ENCODE measurements at places on chromosomes 4 and X. TPM values are rescaled to one million over a fixed set of nuclear protein-coding genes. Genes with fewer than 3 reads are reported as not detected.

- DNase-seq: peak; percentile 63
These were observed at the start of gene BDH2 for GRCh38 chr4:103099691-103100392. Gene BDH2, minus strand, starts transcription at chr4:103099834. Its CDS starts 3,580 bp downstream, at chr4:103096254.

DNA sequence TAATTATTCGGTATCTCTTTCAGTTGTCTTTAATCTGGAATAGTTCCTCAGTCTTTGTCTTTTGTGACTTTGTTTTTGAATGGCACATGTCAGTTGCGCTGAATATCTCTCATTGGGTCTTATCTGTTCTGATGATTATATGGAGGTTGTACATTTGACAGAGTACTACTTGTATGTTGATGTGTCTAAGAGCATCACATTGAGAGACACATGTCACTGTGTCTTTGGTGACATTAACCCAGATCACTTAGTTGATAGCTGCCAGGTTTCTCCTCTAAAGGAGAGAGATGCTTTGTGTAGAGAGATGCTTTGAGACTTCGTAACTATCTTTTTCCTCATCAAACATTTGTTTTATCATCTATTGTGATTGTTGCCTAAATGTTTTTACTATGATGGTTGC lies 92.1 kb downstream of the USP9X start:
- DNase-seq: no peak

DNA sequence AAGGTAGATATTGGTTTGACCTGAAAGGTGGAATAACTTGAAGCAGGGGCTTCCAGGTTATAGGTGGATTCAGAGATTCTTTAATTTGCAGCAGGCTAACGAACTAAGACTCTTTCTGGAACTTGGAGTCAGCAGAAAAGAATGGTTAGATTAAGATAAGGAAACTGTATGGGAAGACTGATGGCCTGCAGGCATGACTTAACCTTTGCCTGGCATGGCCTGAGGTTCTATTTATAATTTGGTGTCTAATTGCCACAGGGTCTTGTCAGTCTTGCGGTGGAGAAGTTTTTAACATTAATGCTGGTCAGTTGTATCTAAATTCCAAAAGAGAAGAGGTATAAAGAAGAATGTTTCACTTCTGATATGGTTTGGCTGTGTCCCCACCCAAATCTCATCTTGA lies 110.3 kb upstream of the VCX3A start:
- no peak for DNase-seq

DNA sequence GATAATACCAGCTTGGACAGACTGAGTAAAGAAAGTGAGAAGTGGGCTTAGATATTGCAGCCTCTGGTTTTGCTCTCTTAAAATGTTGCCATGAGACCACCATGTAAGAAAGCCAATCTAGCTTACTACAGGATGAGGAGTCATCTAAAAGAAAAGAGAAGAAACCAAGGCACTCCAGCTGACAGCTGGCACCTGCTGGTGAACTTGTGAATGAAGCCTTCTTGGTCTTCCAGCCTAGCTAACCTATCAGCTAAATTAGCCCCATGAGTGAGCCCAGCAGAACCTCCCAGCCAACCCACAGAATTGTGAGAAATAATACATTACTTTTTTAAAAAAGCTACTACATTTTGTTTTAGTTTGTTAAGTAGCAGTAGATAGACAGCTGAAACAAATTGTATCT lies 154.5 kb upstream of the QRFPR start:
- DNase-seq: no peak

GRCh38 chr4:24598025-24598424 lies 13.7 kb upstream of the DHX15 start:
- no peak for DNase-seq

DNA sequence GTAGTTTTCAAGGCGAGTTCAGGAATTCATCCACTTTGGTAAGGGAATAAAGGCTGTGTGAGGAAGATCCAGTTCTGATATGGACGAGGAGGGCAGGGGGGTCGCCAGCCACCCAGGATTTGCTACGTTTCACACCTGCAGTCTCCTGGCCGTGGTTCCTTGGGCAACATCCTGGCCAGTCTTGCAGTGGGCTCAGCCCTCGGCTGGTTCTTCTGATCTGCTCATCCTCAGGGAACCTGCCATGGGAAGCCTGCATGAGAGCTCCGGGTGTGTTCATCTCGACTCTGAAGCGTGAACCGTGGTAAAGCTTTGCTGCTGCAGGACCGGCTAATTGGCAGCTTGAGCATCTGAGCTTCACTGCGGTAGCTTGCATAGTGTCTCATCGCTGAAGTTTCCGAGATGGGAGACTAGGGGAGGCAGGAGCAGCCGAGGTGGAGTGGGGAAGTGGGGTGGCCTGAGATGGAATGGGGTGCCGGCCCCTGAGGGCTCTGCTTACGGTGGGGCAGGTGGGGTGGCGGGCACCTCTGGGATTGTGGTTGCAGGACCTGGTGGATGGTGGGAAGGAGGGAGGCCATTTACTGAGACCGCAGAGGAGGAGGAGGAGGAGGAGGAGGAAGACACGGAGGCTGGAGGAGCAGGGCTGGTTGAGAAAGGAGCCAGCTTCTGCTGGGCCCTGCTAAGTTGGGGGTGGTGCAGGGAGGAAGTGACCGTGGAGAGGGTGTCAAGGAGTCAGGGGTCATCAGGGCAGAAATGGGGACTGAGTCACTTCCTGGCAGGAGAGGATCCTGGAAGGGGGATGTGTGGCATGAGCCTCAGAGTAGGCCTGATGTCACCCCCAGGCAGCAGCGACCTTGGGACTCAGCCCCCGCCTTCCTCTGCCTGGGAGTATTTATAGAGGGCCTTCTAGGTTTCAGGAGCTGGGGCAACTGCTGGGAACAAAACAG lies 213.1 kb upstream of the PSAPL1 start:
- no peak for DNase-seq

- no peak for DNase-seq
These were observed 111.6 kb upstream of the PPP3CA start for GRCh38 chr4:101458914-101459313.

- DNase-seq: no peak
These were observed 98.7 kb upstream of the CCSER1 start for GRCh38 chr4:90028460-90028859.

GRCh38 chr4:104964410-104965175 lies 182.1 kb upstream of the TET2 start:
- no peak for DNase-seq

DNA sequence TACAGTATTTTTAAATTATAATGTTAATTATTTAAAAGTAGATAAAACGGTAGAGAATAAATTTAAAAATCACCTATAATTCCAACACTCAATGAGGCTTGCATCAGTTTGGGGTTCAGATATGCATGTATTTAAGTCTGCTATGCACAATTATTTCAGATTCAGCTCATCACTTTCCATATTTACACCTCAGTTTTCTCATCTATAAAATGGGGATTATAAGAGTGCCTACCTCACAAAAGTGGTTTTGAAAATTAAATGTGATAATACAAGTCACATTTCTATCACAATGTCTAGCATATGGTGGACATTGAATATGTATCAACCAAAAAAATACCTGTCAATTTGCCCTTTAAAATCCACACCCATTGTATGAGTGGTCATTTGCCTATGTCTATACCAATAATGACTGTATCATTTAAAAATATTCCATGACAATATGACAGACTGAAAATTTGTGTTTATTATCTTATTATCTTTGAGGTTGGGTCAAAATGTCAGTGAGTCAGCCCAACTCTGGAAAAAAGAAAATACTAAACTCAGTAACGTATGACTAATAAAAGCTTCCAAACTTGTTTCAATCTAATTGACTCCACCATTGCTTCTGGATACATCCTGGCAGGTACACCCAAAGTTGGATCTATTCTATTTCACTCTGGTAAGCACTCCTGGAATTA lies 20.8 kb downstream of the OR13H1 start:
- DNase-seq: no peak

DNA sequence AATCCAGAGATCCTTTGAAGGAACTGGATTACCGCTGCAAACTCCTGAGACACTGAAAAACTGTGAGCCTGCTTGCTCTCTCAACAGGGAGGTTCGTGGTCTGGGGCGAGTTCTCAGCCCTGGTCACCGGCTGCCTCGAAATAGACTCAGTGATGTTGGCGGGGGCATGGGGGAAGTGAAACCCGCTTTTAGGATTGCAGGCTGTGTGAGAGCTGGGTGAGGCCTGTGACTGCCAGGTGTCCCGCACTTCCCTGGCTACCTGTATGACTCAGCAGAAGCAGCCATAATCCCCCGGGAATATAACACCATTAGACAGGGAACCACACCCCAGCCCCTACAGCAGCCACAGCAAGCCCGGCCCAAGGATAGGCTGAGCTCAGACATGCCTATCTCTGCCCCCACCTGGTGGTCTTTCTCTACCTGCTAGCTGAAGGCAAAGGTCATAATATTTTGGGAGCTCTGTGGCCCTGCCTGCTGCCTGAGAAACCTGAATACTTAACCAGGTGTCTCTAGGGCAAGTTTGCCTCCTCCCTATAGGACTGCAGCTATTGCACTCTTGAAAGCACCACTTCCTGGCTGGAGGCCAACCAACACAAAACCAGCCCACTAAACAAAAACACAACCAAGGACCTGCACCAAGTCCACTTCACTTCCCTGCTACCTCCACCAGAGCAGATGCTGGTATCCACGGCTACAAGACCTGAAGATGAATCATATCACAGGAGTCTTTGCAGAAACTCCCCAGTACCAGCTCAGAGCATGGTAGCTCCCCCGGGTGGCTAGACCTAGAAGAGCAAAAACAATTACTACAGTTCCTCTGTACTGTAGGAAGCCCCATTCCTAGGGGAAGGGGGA lies 202.0 kb downstream of the RRAGB start:
- DNase-seq: no peak

GRCh38 chr4:6732441-6733357 lies 16.7 kb downstream of the BLOC1S4 start:
- no peak for DNase-seq

DNA sequence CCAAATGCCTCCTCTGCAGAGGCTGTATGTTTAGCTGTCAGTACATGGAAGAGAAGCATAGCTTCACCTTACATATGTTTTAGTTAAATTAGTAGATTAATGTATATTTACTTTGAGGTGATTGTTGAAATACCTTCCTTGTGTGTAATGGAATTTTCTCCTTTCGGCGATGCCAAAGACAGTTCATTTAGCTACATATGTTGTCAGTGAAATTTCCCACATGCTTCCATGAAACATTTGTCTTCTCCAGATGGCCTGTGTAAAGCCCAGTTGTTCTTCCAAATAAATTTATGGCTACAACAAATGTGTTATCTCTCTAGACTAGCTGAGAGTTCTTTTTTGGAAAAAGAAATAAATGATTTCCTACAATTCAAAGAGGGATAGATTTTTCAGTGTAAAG lies 95.2 kb downstream of the GPAT3 start:
- no peak for DNase-seq

The UGT2A1 gene
- not detected for total RNA-seq

The CXorf49B gene
- total RNA-seq: not detected

The CXorf65 gene
- 12.1 TPM for total RNA-seq

The MAGEA11 gene
- not detected for total RNA-seq

The ARHGEF6 gene
- total RNA-seq: 108 TPM

The GC gene
- total RNA-seq: not detected
